ENCODE measurements at places on chromosomes 2 and 18.

DNA sequence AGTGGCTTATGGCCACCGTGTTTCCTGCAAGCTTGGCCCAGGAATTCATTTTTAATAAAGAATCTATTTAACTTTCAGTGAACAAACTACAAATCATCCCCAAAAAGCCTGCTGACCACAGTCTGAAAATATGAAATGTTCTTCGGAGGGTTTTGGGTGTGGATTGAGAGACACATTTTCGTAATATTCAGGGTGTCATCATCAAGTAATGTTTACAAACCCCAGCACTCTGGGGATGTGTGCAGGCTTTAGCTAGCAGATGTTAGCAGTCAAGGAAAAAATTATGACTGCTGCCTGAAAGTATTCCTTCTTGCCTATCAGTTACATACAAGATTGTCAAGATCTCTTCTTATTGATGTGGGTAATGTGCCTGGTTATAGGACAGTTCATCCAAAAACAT is 143.9 kb upstream of the FN1 start:
- peak; percentile 41 for DNase-seq

GRCh38 chr2:176852667-176853066 is 359.9 kb upstream of the HNRNPA3 start:
- no peak for DNase-seq

GRCh38 chr2:188523919-188524318 is 232.2 kb downstream of the GULP1 start:
- DNase-seq = no peak

- DNase-seq = no peak
Observed at GRCh38 chr2:1026141-1026540, 75.5 kb downstream of the SNTG2 start.

DNA sequence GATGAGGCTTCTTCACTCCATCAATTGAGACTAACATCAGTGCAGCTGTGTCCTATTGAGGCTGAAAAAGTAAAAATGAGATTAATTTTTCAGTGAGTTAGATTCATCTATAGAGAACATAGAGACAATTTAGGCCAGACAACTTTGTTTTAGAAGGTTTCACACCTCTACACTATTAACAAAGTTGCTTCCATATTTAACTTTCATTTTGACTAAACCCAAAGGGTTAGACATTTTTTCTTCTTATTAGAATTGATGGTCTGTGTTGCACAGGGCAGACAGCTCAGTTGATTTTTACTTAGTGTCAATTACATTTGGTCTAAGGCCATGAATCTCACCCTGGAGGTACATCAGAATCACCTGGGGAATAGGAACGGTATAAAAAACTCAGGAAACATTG is 130.2 kb upstream of the NXPH2 start:
- no peak for DNase-seq

- DNase-seq = no peak
Observed at GRCh38 chr2:65749545-65749944, 317.1 kb upstream of the SPRED2 start.

DNA sequence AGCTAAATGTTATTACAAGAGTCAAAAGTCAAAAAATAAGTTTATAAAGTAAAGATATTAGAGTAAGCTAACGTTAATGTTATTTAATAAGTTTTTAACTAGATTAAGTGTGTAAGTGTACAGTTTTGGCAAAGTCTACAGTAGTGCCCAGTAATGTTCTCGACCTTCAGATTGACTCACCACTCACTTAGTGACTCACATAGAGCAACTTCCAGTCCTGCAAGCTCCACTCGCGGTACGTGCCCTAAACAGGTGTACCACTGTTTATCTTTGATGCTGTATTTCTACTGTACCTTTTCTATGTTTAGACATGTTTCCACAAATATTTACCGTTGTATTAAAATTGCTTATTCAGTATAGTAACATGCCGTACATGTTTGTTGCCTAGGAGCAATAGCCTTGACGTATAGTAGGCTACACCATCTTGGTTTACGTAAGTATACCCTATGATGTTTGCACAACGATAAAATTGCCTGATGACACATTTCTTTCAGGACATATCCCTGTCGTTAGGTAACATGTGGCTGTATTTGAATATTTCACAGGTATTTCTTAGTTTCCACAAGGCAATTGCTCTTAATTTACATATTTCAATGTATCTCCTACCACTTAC is 1641.9 kb upstream of the PIK3C3 start:
- no peak for DNase-seq

DNA sequence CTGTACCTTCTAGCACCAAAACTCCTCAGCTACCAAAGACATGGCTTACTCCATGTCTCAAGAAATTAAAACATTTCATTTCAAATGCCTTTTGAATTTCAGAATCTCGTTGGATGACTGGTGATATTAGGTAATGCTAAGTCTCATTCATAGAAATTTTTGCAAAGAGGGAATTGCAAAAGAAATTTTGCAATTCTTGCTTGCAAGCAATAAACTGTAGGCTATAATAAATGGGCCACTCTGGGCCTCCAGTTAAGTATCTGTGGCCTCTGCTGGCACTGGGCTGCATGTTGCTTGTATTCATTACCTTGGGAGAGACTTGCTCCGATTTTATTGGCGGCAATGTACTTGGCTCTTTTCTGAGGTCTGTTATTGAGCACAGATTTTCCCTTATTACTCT is 2.8 kb upstream of the LCLAT1 start:
- no peak for DNase-seq

- DNase-seq = no peak
Observed at GRCh38 chr2:33512112-33512511, 35.7 kb downstream of the RASGRP3 start.

DNA sequence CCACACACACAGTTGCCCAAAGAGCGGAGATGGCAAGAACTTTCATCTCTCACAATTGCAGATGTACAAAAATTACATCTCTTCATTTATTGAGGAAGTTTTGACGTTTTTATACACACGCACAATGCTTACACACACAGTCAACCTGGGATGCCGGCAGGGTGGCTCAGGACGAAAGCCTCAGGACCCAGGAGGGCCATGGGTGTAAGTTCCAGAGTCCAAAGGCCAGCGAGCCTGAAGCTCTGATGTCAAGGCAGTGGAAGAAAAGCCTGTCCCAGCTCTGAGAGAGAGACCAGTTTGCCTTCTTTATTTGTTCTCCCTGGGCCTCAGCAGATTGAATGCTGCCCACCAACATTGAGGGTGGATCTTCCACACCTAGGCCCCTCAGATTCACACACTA is 10.1 kb downstream of the AMER3 start:
- no peak for DNase-seq

GRCh38 chr2:204341887-204342276 is 203.4 kb upstream of the PARD3B start:
- DNase-seq = no peak
